Osteoblast (primary cell): ENCODE measurements at places on chromosomes 13 and 19. TPM values are rescaled to one million over a fixed set of nuclear protein-coding genes. Genes with fewer than 3 reads are reported as not detected.
A peak's percentile ranks its signal among the peaks of the same experiment; 100 is the strongest.

The PDE4C gene
- under 0.01 TPM in 1 of 2 replicates, not detected in the other for total RNA-seq

The RGL3 gene
- total RNA-seq, result 0.29 and 0.36 TPM in 2 replicates

The ALKBH6 gene
- 8.3 and 12.3 TPM in 2 replicates for total RNA-seq

The B3GNT3 gene
- not detected in 2 replicates for total RNA-seq

The FCHO1 gene
- total RNA-seq, result 0.72 TPM in 1 of 2 replicates, not detected in the other

The FARP1 gene
- total RNA-seq, result 30.6 and 36.2 TPM in 2 replicates

The VSTM2B gene
- total RNA-seq, result not detected in 2 replicates

The CDADC1 gene
- total RNA-seq, result 3.2 and 3.6 TPM in 2 replicates

The SLITRK6 gene
- total RNA-seq, result under 0.01 and 0.29 TPM in 2 replicates

The RLN3 gene
- total RNA-seq, result not detected in 2 replicates

GRCh38 chr13:52127378-52127777, 1.5 kb downstream of the NEK5 start:
- DNase-seq, result peak; percentile 91
- H3K4me1 ChIP-seq, result peaks cover 16% of the 10 kb centered on the region
- H3K4me3 ChIP-seq, result peak overlapping the region; percentile 82
- peaks cover 10% of the 10 kb centered on the region for H3K36me3 ChIP-seq
- no peak overlapping the region for H3K27ac ChIP-seq
- no peaks in the 10 kb centered on the region for H3K27me3 ChIP-seq

GRCh38 chr13:41284512-41285288, 21.3 kb upstream of the MTRF1 start:
- no peak overlapping the region for H3K4me3 ChIP-seq
- no peaks in the 10 kb centered on the region for H3K36me3 ChIP-seq
- DNase-seq, result peak; percentile 79
- peak overlapping the region; percentile 70 for H3K27ac ChIP-seq
- H3K27me3 ChIP-seq, result no peaks in the 10 kb centered on the region
- H3K4me1 ChIP-seq, result peaks cover 8% of the 10 kb centered on the region

DNA sequence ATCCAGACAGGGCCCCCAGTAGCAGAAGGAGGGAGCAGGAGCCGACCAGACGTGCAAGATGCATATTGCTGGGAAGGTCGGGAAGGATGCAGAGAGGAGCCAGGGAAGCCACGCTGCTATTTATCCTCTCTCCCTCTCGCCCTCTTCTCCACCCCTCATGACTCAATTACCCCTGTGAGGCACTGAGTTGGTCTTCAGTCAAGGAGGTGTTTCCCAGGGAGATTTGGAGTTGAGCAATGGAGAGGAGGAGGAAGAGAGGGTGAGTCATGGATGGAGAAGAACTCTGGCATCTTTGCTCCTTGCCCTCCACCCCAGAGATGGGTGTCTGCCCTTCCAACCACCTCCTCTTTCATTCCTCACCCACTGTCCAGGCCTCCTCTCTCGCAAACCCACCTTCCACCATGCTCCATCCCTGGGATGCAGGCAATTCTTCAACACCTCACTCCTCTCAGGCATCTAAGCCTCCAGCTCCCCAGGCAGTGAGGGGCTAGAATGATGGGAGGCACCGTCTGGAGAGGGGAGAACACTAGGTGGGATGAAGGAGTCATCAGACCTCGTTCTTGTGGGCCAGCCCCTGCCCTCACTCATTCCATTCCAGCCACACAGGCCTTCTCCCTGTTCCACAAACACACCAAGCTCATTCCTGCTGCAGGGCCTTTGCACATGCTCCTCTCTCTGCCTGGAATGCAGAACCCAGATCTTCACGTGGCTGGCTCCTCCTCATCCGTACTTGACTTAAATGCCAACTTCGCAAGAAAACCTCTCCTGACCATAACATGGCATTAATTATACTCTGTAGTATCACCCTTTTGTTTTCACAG, at the start of gene SBSN:
Gene SBSN, minus strand, starts transcription at position 94 of the 821 bp plus-strand sequence. Its CDS starts 30 bp downstream, at position 64.
- no peak within 1 kb of the TSS for H3K4me3 ChIP-seq
- H3K27me3 ChIP-seq, result peaks cover 4% of the 10 kb centered on the region
- peak; percentile 96 for DNase-seq
- H3K4me1 ChIP-seq, result peaks cover 9% of the 10 kb centered on the region
- no peaks in the 10 kb centered on the region for H3K36me3 ChIP-seq
- no peak within 1 kb of the TSS for H3K27ac ChIP-seq

GRCh38 chr19:27657271-27658051, 1555.5 kb downstream of the UQCRFS1 start:
- no peak overlapping the region for H3K4me3 ChIP-seq
- H3K4me1 ChIP-seq, result no peaks in the 10 kb centered on the region
- H3K27me3 ChIP-seq, result no peaks in the 10 kb centered on the region
- H3K36me3 ChIP-seq, result no peaks in the 10 kb centered on the region
- DNase-seq, result no peak

- DNase-seq, result peak; percentile 82
- no peaks in the 10 kb centered on the region for H3K36me3 ChIP-seq
- H3K27me3 ChIP-seq, result no peaks in the 10 kb centered on the region
- peaks cover 40% of the 10 kb centered on the region for H3K4me1 ChIP-seq
- peak overlapping the region; percentile 45 for H3K27ac ChIP-seq
- no peak overlapping the region for H3K4me3 ChIP-seq
Observed at GRCh38 chr13:111184458-111185401, 69.6 kb downstream of the ARHGEF7 start.

DNA sequence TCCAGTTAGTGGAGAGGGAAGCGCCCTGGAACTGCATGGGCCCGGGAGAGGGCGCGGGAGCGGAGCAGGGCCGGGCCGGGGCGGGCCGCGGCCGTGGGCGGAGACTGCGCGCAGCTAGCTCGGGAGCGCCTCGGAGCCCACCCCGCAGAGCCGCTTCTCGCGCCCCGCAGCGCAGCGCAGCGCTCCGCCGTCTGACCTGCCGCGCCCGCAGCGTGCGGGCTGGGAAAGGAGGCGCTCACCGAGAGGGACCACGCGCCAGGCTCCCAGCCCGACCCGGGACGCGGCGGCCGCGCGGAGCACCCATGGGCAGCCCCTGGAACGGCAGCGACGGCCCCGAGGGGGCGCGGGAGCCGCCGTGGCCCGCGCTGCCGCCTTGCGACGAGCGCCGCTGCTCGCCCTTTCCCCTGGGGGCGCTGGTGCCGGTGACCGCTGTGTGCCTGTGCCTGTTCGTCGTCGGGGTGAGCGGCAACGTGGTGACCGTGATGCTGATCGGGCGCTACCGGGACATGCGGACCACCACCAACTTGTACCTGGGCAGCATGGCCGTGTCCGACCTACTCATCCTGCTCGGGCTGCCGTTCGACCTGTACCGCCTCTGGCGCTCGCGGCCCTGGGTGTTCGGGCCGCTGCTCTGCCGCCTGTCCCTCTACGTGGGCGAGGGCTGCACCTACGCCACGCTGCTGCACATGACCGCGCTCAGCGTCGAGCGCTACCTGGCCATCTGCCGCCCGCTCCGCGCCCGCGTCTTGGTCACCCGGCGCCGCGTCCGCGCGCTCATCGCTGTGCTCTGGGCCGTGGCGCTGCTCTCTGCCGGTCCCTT, at the start of gene MLNR:
Gene MLNR, plus strand, starts transcription at position 303 of the 820 bp plus-strand sequence. Its CDS starts 0 bp downstream, at position 303.
- no peak within 1 kb of the TSS for H3K27ac ChIP-seq
- H3K27me3 ChIP-seq, result peaks cover 75% of the 10 kb centered on the region
- H3K36me3 ChIP-seq, result no peaks in the 10 kb centered on the region

GRCh38 chr13:98386637-98387036, 190.3 kb downstream of the STK24 start:
- peaks cover 22% of the 10 kb centered on the region for H3K4me1 ChIP-seq
- H3K27ac ChIP-seq, result no peak overlapping the region
- no peaks in the 10 kb centered on the region for H3K27me3 ChIP-seq
- no peak for DNase-seq
- no peak overlapping the region for H3K4me3 ChIP-seq

DNA sequence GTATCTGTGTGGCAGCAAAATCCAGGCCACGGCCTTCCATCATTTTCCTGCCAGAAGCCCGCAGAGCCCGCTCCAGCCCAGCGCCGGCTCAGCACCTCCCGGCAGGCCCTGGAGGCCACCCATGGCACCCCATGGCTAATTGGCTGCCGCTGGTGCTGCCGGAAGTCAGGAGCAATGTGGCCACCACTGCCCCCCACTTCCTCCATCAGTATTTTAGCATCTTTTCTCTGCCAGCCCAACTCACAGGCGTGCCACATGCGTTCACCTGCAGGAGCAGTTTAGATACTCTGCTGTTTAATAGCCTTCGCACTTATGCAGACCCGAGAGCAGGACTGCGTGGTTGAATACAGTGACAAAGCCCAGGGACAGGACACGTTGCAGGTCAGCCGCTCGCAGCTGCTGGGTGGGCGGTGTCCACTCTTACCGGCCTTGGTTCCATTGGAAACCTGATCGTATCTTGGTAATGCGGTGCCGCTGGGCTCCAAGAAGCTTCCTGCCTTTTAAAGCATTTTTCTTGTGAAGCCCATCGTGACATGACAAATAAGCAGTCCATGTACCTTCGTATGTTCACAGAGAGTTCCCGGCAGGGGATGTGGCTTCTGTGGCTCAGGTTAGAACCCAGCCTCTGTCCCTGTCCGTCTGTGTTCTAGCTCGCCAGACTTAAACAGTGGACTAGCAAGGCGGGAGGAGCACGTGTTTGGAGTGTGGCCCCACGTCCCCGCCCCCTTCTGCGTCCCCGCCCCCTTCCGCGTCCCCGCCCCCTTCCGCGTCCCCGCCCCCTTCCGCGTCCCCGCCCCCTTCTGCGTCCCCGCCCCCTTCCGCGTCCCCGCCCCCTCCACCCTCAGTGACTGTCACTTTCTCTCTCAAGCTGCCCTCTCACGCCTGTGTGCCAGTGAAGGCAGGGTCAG, 162.0 kb upstream of the SOX1 start:
- H3K4me3 ChIP-seq, result no peak overlapping the region
- no peak for DNase-seq
- no peaks in the 10 kb centered on the region for H3K36me3 ChIP-seq
- H3K27ac ChIP-seq, result no peak overlapping the region
- H3K27me3 ChIP-seq, result no peaks in the 10 kb centered on the region

DNA sequence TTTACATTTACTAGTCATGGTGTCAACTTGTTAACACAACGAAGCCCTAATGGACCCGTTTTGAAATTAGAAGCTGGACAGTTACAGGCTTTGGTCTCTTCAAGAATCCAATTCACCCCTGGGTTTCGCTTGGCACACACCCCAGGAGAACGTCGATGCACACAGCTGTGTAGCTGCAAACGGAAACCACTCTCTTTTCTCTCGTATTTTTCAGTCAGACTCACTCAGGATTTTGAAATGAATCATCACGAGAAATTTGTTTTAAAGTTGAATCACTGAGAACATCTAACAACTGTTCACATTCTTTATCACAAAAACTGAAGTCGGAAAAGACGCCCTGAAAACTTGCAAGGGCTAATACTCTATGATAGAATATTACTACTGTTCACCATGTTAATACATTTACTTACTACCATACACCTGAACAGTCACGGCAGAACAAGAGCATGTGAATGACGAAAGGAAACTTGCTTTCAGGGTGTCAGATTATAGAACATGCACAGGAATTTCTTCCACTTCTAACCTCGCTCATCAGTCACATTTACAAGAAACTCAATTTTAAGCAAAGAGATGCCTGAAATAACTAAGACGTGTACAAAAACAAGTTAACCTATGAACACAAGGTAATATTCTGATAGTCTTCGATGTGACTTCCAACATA, 4.7 kb downstream of the PNMA8A start:
- DNase-seq, result peak; percentile 96
- H3K4me1 ChIP-seq, result peaks cover 24% of the 10 kb centered on the region
- H3K36me3 ChIP-seq, result no peaks in the 10 kb centered on the region
- peak overlapping the region; percentile 83 for H3K27ac ChIP-seq
- no peaks in the 10 kb centered on the region for H3K27me3 ChIP-seq
- peak overlapping the region; percentile 56 for H3K4me3 ChIP-seq

DNA sequence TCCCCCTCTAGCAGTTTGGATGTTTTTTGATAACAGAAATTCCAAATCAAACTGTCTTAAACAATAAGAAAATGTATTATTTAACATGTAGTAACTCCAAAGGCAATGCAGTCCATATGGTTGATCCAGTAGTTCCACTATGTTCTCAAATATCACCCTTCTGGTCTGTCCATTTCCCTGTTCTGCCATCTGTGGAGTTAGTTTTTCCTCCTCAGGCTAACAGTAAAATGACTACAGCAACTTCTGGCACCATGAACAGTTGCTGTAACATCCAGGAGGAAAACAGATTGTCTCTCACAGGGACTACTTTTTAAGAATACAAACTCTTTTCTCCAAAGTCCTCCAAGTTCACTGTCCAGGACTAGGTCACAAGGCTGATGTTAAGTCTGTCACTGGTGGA, 455.4 kb downstream of the FGF14 start:
- no peaks in the 10 kb centered on the region for H3K4me1 ChIP-seq
- H3K27me3 ChIP-seq, result no peaks in the 10 kb centered on the region
- H3K36me3 ChIP-seq, result no peaks in the 10 kb centered on the region
- H3K4me3 ChIP-seq, result no peak overlapping the region

DNA sequence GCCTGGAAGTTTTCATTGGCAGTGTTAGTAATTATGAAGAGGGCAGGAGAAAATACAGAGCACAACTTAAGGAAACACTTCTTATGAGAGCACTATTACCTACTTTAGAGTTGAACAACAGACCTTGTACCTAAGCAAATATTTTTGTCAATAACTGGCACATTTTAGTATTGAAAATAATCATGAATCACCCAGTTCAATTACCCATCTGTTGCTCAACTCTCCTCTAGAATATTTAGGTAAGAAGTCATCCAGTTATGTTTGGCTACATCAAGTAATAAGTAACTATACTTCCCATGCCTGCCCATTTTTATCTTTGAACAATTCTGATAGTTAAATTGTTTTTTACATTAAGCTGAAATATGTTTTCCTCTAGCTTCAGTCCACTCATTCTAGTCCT, 893.4 kb downstream of the DIAPH3 start:
- no peak overlapping the region for H3K4me3 ChIP-seq
- no peaks in the 10 kb centered on the region for H3K4me1 ChIP-seq
- no peaks in the 10 kb centered on the region for H3K27me3 ChIP-seq
- DNase-seq, result no peak
- H3K27ac ChIP-seq, result no peak overlapping the region

DNA sequence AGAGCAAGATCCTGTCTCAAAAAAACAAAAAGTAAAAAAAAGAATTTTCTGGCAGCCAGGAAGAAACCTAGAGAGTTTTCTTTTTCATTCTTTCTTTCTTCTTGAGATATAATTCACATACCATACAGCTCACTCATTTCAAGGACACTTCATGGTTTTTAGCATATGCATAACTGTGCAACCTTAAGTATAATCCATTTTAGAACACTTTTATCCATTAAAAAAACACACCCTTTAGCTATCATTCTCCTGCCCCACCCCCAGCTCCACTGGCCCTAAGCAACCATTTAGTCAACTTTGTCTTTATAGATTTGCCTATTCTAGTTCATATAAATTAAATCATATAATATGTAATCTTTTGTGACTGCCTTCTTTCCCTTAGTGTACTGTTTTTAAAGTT, 8.1 kb upstream of the IPO5 start:
- no peaks in the 10 kb centered on the region for H3K36me3 ChIP-seq
- peaks cover 38% of the 10 kb centered on the region for H3K4me1 ChIP-seq
- H3K27ac ChIP-seq, result peak overlapping the region; percentile 72
- no peaks in the 10 kb centered on the region for H3K27me3 ChIP-seq
